ENCODE measurements at places on chromosomes 12 and 14.
A peak's percentile ranks its signal among the peaks of the same experiment; 100 is the strongest.

GRCh38 chr12:123532808-123533649 is 490 bp downstream of the RILPL1 start:
- DNase-seq: peak; percentile 34

GRCh38 chr12:68290126-68290525 is 36.7 kb upstream of the IL22 start:
- no peak for DNase-seq

GRCh38 chr12:64034901-64035576 is 187.1 kb downstream of the KICS2 start:
- no peak for DNase-seq

DNA sequence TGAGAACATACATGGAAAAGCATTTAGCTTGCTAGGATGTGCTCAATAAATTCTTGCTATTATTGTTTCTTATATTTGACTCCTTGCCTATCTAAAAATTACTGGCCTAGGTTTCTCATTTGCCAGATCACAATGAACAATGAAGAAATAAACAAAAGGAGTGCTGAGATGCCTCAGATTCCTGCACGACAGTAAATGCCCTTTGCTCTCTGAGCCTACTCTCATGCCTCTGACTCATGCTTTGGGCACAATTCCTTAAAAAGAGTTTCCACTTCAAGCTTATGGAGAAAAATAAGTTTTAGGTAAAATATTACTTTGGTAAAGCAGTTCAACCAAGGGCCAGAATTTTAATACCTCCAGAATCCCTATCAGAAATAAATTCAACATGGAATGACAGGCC is 30.9 kb downstream of the GRIN2B start:
- DNase-seq: no peak

GRCh38 chr12:123767613-123768012 is 5.5 kb downstream of the DNAH10 start:
- no peak for DNase-seq

- no peak for DNase-seq
Observed at GRCh38 chr12:114555451-114555850, 128.5 kb downstream of the TBX3 start.

GRCh38 chr14:47252802-47253201 is 422.6 kb downstream of the MDGA2 start:
- DNase-seq: no peak

DNA sequence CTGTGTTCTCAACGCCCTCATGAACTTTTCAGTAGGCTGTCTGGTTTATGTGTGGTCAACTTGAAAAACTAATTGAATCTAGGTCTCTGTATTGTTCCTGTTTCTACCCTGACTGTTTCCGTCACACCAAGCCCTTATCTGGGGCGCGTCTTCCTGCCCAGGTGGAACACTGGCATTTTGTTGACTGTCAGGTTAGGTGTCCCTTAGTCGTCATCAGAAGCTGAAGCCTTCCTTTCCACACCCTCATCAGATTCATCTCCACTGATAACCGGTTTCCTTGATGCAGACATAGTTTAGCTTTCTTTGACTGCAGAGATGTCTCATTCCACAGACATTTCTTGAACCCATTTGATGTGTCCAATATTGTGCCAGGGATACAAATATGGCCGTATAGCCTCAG is 96.5 kb downstream of the DUSP16 start:
- DNase-seq: no peak

GRCh38 chr14:67158566-67158965 is 30.7 kb upstream of the GARIN2 start:
- no peak for DNase-seq

DNA sequence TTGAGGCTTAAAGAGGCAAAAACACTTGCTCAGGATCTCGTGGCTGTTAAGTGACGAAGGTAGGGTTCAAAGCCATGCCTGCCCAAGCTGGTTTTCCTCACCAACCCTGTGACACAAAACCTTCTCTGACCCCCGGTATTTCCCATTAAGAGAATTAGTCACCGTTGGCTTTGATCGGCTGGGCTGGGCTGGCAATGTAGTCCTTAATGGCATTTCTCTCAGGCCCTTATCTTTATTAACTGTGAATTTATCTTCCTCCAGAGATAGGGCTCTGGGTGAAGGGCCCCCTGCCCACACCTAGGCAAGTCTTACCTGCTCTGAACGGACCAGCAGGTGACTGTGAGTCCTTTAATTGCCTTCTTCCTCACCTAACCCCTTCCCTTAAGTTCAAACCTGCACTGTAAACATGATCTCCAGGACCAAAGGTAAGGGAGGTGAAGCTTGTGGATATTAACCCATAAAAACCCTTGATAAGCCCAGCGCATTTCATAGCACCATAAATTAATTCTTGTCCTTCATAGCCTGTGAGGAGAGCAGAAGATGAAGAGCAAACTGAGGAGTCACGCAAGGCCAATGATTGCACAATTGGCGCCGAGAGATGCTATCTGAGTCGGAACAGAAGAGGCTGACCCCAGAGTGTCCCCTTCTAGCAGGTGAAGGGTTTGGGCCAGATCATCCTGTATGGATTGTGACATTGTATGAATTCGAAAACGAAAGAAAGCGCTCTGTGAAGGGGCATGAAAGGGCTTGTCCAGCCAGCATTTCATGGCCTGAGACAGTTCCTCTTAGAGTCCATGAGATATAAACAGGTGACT is 790.8 kb upstream of the TBX3 start:
- DNase-seq: no peak

DNA sequence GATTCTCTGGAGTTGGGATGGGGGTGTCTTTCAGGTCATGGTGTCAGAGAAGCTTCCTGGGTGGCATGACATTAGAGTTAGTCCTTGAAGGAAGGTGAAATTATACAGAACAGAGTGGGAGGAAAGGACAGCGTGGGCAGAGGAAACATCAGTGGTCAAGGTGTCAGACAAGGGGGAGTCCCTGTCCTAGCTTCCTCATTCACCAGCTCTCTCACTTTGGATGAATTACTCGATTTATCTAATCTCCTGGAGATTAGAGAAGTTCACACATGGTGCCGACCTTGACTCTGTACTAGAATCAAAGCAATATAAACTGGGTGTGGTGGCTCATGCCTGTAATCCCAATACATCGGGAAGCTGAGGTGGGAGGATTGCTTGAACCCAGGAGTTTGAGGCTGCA is 492.9 kb downstream of the VRK1 start:
- DNase-seq: no peak

DNA sequence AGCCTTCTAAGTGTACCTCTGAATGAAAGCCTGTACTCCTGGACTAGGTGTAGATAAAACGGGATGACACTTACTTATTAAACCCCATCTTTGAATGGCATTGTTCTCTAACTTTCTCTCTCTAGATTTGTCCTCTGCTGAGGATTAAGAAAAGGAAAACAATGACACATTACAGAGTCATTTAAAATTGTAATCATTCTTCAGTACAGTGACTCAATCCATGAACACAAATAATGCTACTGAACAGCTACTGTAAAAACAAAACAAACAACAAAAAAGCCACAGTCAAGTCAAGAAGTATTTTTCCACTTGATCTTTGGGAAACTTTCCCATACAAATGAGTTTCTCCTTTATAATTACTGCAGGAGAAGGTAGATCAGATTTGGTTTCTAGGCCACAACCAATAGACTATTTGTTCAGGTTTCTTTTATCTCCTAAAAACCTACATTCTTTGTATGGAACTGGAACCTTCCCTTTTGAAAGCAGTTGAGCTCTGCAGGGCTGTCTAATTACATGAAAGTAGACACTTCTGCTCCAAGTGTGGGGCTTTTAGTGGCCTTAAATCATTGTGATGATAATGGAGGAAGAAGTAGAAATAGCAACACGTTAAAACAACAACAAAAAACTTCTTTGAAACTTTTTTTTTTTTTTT is 219.1 kb downstream of the ESR2 start:
- no peak for DNase-seq

- DNase-seq: peak; percentile 7
Observed at GRCh38 chr12:85441741-85442140, 161.7 kb downstream of the ALX1 start.

- no peak for DNase-seq
Observed at GRCh38 chr12:89389755-89390661, 37.7 kb upstream of the DUSP6 start.

- no peak for DNase-seq
Observed at GRCh38 chr14:31164115-31164514, 43.5 kb downstream of the HECTD1 start.

GRCh38 chr12:116370004-116370404 is 92.5 kb upstream of the MED13L start:
- DNase-seq: no peak

DNA sequence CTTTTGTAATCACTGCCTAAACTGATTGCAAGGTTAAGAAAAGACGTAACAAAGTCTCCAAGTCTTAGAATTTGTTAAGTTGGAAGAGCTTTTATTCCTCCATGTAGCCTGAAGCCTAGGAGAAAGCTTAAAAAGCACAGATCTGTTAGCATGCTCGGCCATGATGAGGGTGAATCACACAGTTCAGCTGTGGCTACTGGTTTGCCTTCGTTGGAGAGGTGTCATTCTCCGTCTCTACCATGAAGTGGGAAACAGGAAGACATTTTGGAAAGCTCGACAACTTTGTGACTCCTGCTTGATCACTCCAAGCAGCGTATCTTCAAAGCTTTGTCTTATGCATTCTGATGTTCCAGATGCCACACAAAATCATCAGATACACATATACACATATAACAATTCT is 27.1 kb downstream of the DCP1B start:
- DNase-seq: no peak

GRCh38 chr12:5459051-5459782 is 27.3 kb downstream of the NTF3 start:
- no peak for DNase-seq

DNA sequence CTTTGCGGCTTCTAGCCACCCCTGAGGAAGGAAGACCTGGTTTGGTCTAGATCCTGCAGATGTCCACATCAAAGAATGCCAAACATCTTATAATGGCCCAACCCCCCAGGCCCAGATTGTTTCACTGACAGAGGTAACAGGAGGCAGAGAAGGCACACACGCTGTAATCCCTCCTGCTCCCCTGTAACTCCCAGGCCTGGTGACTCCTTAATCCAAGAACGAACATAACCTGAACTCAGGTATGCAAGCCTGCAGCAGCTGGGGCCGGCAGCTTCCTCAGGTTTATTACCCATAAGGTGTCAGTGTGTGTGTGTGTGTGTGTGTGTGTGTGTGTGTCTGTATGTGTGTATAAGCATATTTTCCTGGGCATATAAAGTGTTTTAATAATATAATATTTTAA is 52.7 kb downstream of the ERH start:
- no peak for DNase-seq

GRCh38 chr12:61365001-61365400 is 895.2 kb upstream of the USP15 start:
- DNase-seq: no peak

GRCh38 chr12:57389033-57389432 is 41.8 kb downstream of the R3HDM2 start:
- DNase-seq: no peak

DNA sequence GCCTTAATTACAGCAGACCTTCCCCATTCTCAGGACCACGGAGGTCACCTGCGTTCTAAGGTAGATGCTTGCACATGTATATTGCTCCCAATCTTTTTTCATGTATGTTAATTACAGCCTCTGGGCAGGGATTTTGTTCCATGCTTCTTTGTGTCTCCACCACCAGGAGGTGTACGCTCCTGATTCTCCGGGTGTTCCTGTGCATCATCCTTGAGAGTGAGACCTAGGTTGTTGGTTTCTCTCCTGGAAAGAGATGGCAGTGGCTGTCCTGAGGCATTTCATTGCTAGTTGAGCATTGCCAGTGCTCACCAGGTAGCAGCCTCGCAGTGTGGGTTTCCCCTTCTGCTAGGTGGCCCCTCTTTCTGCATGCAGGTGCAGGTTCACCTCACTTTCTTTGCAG is 52.8 kb downstream of the KCNK13 start:
- peak; percentile 57 for DNase-seq

DNA sequence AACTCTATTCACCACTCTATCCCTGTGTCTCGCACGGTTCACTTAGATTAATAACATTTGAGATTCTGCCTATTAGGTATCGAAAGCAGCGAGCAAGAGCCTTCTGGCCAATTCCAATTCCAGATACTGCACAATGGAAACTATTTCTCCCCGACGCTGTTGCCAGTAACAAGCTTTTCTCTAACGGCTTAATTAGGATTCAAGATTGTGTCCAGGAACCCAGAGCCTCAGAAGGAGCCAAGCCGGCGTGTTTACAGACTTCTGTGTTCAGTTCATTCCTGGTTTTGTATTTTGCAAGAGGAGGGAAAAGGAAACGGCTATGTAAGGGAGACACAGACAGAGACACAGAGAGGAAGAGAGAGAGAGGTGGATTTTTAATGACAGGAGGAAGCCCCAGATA is 185.6 kb downstream of the DICER1 start:
- no peak for DNase-seq

- no peak for DNase-seq
Observed at GRCh38 chr14:74404435-74404834, 21.6 kb downstream of the SYNDIG1L start.
